ENCODE measurements at places on chromosomes 3 and 15.

DNA sequence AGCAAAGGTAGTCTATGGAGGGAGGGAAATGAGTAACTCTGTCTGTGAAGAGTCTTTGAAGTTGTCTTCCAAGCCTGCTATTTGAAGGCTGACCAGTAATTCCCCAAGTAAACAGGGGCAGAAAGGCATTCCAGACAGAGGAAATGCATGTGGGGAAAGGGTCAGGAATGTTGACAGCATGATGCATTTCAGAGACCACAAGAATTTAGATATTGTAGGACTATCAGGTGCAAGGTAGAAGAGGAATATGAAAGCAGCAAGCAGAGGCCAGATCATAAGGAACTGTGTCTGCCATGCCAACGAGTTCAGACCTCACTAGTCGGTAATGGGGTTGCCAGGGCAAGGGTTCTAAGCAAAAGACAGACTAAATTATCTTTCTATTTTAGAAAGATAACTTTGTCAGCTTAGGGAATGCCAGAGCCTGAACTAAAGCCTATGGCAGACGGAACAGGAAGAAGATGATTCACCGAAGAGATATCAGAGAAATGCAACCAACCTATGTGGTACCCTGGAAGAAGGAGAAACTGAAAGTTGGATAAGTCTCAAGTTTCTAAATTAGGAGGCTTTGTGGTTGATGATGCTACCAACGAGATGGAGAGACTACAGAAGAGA is 327.0 kb upstream of the RORA start:
- no peak for DNase-seq

- no peak for DNase-seq
These were observed 7.7 kb downstream of the IGDCC4 start for GRCh38 chr15:65414841-65415621.

GRCh38 chr3:111961461-111962164 is 17.2 kb upstream of the ABHD10 start:
- no peak for DNase-seq

DNA sequence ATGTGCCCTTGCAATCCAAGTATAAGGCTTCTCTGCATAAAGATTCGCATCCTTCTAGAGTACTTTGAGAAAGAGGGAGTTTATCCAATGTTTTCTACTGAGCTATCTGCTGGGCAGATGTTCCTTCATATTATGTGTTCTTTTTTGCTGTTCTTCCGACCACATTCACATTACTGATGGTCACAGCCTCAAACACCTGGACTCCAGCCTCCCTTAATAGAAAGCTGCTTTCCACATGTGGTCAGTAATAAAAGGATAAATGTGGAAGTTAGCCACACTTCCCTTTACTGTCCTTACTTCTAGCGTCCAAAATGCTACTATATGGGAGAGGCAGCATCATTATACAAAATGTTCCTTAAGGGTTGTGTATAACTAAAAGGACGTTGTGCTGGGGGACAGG is 116.9 kb downstream of the CD47 start:
- DNase-seq: no peak

GRCh38 chr15:60162251-60162967 is 158.3 kb downstream of the FOXB1 start:
- no peak for DNase-seq

All from omental fat pad (tissue), 4 donors.